ENCODE measurements at places on chromosomes 3 and 15.

DNA sequence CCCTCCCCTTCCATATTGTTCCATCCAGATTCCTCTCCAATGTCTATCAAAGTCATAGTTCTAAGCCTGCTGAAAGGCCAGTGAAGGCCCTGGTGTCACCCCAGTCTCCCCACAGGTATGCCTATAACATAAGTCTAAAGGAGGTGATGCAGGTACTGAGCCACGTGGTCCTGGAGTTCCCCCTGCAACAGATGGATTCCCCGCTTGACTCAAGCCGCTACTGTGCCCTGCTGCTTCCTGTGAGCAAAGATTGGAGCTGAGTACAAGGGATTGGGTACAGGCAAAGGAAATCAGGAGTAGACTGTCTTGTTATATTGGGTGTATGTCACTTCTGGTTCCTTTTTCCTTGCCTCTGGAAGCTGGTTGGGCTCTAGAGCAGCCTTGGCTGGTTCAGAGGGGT is 8.2 kb downstream of the EIF2B5 start:
- no peak for DNase-seq

- peak; percentile 34 for DNase-seq
Observed at GRCh38 chr15:100330221-100330620, 11.6 kb downstream of the ADAMTS17 start.

DNA sequence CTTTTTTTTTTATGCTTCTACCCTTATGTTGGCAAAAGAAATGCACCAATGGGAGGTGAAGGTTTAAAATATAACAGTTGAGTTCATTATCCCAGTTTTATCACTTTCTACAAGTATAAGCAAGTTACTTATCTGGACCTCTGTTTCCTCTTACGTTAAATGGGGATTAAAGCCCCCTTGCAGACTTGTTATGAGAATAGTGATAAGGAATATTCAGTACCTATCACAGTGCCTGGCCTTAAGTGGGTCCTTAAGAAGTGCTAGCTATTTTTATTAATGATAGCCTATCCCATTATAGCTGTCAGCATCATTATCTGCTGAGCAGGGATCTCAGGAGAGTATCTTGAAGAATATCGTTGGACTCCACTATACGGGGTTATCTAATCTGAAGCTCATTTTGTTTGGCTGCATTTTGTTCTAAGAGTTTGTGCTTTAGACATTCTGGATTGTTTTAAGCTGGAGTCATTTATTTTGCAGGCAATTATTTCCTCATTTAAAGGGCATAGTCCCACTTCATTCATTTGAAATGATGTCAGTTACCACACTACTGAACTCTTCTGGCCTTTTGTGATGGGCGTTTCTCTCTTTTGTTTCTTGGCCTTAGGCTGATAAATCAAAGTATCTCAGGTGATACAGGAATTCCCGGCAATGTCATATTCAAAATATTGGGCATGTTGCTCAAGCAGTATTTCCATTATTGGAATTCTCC is 28.8 kb downstream of the RAB8B start:
- no peak for DNase-seq

DNA sequence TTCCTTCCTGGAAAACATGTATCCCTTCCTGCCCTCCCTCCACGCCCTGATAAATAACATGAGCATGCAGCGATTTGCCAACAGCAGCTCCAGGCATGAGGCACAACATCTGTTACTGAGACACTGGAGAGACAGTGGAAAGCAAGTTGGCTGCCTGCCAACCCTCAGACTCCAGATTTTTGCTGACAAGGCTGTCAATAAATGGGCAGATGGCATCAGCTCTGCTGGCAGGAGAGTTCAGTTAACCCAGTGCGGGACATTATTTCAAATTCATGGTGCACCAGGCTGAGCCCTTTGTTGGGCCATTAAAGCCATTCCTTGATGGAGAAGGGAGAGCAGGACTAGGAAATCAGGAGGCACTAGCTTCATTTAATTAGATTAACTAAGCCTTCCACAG is 293.3 kb downstream of the MEX3B start:
- no peak for DNase-seq

- DNase-seq = no peak
Observed at GRCh38 chr3:195451373-195452015, 8.7 kb upstream of the ACAP2 start.

- DNase-seq = no peak
Observed at GRCh38 chr15:34721802-34722438, 32.9 kb downstream of the GJD2 start.

DNA sequence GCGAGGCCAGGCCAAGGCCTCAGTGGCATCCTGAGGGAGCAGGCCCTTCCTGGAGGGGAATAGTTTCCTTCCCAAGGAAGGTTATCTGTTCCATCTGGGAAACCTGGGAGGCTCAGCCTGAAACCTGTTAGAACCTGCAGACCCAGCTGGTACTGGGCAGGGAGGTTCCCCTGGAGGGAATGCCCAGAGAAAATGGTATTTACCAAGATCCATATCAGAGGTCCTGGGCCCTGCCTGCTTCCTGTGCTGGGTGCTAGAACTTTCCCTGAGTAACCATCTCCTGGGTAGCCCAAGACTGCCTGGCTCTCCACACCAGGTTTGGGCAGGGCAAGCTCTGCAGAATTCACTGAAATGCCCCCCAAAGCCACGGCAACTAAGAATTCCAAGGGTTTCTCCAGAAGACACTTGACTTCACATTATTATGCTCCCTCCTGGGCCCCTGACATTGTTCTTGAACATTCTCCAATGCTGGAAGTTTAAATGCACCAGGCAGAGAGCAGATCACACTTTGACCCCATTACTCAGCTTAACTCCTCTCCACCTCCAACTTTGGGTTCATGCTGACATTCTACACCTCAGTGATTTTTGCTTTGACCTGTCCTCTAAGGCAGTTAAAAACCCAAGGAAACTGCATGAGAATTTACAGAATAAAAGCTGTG is 2.0 kb downstream of the CA12 start:
- DNase-seq = no peak

DNA sequence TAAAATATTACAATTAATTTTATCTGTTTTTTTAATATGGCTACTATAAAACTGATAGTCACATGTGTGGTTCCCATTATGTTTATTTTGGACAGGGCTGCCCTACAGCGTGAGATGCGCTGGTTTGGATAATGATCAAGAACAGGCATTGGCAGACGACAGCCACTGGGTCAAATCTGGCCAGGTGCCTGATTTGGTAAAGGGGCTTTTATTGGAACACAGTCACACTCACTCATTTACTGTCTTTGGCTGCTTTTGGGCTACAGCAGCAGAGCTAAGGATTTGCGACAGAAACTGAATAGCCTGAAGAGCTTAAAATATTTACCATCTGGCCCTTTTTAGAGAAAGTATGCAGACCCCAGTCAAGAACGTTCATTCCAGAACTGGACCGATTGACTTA is 724.2 kb upstream of the CFAP20DC start:
- DNase-seq = no peak

DNA sequence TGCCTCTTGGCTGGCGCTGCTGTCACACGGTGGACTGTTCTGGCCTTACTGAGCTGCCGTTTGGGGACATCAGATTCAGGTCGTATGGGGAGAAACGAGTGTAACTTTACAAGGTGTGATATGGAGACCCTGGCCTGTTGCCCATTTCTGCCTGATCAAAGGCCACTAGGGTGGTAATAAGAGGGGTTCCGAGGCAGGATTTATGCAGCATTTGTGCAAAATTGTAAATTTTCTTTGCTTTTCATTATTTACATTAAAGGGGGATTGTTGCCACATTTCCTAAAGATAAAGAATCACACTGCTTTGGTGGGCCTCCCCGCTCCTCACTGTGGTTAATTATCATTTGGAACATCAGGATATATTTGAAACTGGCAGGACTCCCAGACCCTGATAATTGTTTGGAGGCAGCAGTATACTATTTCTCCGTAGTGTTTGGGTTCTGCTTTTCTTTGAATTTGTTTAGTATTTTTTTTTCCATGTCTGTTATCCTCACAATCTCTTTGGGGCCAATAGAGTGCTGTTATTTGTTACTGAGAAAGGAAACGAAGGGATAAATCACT is 891 bp downstream of the NXPE3 start:
- no peak for DNase-seq

DNA sequence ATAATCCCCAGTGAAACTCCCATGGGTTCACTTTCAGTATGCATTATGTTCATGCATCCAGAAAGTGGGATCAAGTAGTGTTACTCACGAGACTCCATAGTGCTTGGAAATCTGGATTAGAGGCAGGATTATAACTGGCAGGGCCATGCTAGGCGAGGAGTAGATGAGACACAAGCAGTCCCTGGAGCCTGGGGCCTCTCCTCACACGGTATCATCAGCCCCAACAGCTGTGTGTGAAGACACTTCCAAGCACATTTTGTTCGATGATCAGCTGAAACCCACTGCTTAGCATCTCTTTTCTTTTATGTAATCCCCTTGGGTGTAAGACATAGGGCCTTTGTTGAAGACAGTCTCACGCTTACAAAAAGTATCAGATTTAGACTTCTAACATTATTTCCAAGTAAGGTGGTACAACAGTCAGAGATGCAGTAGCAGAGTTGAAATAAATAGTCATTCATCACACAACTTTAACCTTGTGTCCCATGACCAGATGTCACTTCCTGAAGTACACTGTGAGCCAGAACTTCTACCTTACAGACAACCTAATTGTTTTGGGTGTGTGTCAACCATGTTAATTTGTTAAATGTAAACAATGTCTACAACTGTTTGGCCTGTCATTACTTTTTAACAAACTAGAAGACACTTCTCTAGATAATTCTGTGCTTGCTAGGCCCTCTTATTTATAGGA is 116.9 kb downstream of the GADL1 start:
- DNase-seq = no peak

- no peak for DNase-seq
Observed at GRCh38 chr3:44297255-44297654, 41.3 kb upstream of the TCAIM start.

- DNase-seq = no peak
Observed at GRCh38 chr15:42082823-42083604, 11.3 kb downstream of the PLA2G4D start.

- no peak for DNase-seq
Observed at GRCh38 chr3:157300094-157300493, 136.6 kb upstream of the PTX3 start.

- no peak for DNase-seq
Observed at GRCh38 chr3:123411340-123412040, 37.4 kb downstream of the ADCY5 start.

- no peak for DNase-seq
Observed at GRCh38 chr15:26615188-26615926, 157.5 kb downstream of the GABRB3 start.

DNA sequence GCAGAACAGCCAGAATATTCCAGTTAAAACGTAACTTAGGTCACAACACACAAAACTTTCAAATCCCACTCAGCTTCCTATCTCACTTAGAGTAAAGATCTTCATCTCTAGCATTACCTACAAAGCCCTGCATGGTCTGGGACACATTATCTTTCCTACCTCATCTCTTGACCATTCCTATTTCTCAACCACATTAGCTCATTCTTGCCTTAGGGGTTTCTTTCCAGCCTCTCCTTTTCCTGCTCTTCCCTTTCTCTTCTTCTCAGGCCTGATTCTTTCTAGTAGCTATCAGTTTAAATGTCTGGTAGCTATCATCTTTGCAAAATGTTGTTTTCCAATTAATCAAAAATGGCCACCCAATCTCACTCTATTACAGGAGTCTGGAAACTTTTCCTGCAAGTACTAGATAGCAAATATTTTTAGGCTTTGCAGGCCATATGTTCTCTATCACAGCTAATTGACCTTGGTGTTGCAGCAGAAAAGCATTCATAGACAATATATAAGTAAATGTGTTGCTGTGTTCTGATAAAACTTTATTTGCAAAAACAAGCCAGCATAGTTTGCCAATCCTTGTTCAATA is 15.1 kb upstream of the CBLB start:
- no peak for DNase-seq

- no peak for DNase-seq
Observed at GRCh38 chr3:114444216-114444615, 150.4 kb downstream of the TIGIT start.

GRCh38 chr3:172279191-172279640 is 169.0 kb downstream of the GHSR start:
- no peak for DNase-seq

DNA sequence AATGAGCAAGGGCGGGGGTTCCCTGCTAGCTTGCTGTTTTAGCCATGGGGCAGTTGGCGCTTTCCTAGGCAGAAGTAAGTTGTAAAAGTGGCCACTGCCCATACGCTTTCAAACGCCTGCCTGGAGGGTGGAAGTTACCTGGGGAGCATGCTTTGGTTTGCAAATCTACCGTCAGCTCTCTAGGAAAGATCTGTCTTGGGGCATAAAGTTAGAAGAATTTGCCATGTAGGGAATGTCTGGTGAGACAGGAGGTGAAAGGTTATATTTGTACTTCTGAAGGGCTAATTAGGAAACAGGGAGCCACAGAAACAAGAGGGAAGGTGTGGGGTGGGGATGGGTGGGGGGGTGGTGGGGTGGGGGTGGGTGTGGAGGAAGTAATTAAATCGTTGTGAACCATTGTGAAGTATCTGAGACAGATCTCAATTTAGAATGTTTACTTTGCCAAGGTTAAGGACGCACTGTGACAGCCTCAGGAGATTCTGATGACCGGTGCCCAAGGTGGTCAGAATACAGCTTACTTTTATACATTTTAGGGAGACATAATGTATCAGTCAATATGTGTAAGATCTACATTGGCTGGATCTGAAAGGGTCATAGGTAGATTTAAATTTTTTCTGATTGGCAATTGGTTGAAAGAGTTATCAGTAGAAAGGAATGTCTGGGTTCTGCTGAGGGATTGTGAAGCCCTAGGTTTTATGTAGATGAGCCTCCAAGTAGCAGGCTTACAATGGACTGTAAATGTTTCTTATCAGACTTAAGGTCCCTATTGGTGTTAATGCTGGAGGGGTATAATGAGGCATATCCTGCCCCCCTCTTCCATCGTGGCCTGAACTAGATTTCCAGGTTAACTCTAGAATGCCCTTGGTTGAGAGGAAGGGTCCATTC is 62.0 kb upstream of the GCNT3 start:
- no peak for DNase-seq
